Tongue (tissue), 3 donors: ENCODE measurements at places on chromosomes 7 and 10. TPM values are rescaled to one million over a fixed set of nuclear protein-coding genes. Genes with fewer than 3 reads are reported as not detected.

The ABCB1 gene
- 2.4 TPM for total RNA-seq

The FBXL13 gene
- total RNA-seq, result 1.3 TPM

The NRG3 gene
- total RNA-seq, result 0.31 TPM

The GPC2 gene
- 5.7 TPM for total RNA-seq

The ANKRD1 gene
- total RNA-seq, result 123 TPM

The OR13A1 gene
- not detected for total RNA-seq

The GSAP gene
- 4.4 TPM for total RNA-seq

The LRRD1 gene
- 0.21 TPM for total RNA-seq

The VSTM4 gene
- total RNA-seq, result 56.1 TPM

The CYP2E1 gene
- total RNA-seq, result 0.31 TPM

The MYH16 gene
- total RNA-seq, result not detected

The PRSS37 gene
- not detected for total RNA-seq

The PTPRE gene
- total RNA-seq, result 20.9 TPM

The H2BK1 gene
- not detected for total RNA-seq

The KCNH2 gene
- 16.5 TPM for total RNA-seq

The MACROH2A2 gene
- 18.9 TPM for total RNA-seq

The CUZD1 gene
- 0.31 TPM for total RNA-seq

The VWDE gene
- 3.1 TPM for total RNA-seq

The LRGUK gene
- 1.6 TPM for total RNA-seq

The MOGAT3 gene
- total RNA-seq, result not detected

The WNT8B gene
- not detected for total RNA-seq

The CLCN1 gene
- total RNA-seq, result 3.1 TPM

The NKX2-3 gene
- total RNA-seq, result 6.2 TPM

The FFAR4 gene
- not detected for total RNA-seq

The PRPS1L1 gene
- total RNA-seq, result not detected

The ZWINT gene
- 18.5 TPM for total RNA-seq

The UCMA gene
- total RNA-seq, result not detected

The GIMAP5 gene
- 23.8 TPM for total RNA-seq

The MCM10 gene
- total RNA-seq, result 4.2 TPM

The CACNA2D1 gene
- 197 TPM for total RNA-seq

The POT1 gene
- 53.5 TPM for total RNA-seq

The ATE1 gene
- 83.1 TPM for total RNA-seq

The CALN1 gene
- 1.3 TPM for total RNA-seq

The AKR1C2 gene
- 2.8 TPM for total RNA-seq

The CALHM1 gene
- total RNA-seq, result 0.10 TPM

The UTF1 gene
- not detected for total RNA-seq
